ENCODE measurements at places on chromosomes 1 and 21.

GRCh38 chr1:169196581-169196980 is 90.1 kb downstream of the ATP1B1 start:
- no peak for DNase-seq

DNA sequence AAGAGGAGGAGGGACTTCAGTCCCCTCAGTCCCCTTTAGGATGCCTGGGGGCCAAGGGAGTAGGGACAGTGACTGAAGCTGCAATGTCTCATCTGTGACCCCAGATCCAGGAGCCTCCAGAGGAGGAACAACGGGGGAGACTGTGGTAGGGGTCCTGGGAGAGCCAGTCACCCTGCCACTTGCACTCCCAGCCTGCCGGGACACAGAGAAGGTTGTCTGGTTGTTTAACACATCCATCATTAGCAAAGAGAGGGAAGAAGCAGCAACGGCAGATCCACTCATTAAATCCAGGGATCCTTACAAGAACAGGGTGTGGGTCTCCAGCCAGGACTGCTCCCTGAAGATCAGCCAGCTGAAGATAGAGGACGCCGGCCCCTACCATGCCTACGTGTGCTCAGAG is 18.3 kb downstream of the LY9 start:
- no peak for DNase-seq

GRCh38 chr1:30058970-30059369 is 664.4 kb downstream of the MATN1 start:
- DNase-seq = no peak

DNA sequence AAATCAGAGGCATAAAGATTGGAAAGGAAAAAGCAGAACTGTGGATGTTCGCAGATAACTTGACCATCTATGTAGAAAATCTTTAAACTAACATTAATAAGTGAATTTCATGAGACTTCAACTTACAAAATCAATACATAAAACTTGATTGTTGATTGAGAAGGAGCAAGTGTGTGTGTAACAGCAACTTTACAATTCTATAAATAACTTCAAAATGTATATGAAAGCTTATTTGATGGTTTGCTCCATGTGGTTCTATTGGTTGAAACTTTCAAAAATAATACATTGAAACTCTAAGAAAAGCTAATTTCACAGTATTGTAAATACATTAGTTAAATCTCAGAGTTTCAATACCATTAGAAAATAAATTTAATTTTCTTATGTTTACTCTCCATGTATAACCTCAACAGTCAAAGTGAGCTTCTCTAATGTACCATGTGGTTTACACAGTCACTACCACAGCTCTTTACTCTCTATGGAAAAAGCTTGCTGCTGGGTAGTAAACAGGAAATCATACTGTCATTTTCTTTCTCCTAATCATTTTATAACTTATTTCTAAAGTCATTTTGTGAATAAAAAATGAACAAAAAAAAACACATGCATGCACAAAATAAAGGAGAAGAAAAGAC is 12.0 kb downstream of the AKT3 start:
- no peak for DNase-seq

DNA sequence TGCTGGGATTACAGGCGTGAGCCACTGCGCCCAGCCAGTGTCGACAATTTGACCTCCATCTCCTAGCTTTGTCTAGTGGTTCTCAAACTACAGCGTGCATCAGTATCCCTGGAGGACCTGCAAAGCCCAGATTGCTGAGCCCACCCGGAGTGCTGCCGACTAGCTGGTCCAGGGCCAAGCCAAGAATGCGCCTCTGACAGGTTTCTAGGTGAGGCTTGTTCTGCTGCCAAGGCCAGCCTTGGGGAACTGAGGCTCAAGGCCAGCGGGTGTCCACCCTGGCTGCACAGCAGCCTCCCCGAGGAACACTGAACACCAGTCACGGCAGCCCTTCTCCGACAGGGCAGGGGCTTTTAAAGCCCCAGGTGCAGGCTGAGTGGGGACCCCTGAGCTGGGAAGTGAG is 9.8 kb upstream of the PTTG1IP start:
- DNase-seq = no peak

- DNase-seq = no peak
These were observed 40.4 kb downstream of the PHC2 start for GRCh38 chr1:33390542-33390941.

DNA sequence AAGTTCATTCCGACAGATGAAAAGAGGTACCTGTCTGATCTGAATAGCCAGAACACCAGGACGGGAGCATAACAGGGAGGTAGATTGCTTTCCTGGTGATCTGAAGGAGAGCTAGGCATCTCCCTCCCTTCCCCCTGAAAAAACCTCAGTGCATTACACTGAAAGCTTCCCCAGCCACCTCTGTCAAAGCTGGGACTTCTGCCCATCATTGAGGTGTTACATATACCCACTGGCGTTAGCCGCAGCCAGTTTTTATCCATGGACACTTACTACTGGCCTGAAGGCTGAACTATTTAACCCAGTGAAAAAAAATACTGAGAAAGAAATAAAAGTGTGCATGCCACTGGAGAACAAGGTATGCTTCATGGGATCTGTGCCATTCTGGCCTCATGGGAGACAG is 568.3 kb upstream of the ADAMTS5 start:
- no peak for DNase-seq

DNA sequence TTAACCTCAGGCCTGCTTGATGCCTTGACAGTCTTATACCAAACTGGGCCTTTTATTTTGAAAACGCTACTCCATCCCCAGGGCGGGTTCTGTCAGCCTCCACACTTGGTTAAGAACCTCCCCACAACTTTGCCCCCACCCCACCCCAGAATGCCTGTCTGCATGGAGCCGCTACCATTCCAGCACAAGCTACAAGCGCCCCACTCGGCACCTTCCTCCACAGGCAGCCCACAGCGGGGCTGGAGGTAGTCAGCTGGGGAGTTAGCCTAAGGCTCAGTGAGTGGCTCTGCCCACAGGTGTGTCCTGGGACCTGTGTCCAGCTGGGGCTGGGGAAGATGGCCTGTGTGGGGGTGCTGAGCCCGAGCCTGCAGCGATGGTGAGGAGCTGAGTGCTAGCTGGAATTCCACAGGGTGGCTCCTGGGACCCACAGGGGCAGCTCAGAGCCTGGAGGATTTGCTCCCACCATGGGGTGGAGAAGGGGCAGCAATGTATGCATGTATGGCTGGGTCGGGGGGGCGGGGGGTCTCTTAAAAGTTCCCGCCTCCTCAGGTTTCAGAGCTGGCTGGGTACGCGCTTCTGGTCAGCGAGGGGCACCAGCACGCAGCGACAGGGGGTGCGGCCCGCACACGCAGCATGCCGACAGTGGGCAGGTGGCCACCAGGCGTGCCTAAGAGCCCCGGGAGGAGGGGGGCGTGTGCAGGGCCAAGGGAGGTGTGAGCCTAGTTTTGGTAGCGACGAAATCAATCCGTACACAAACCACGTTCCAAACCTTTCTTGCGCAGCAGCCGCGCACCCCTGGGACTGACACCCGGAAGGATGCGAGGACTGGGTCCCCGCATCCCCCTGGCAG is 917 bp downstream of the ETNK2 start:
- DNase-seq = no peak

- no peak for DNase-seq
These were observed 186.5 kb upstream of the CTTNBP2NL start for GRCh38 chr1:112209493-112209892.

DNA sequence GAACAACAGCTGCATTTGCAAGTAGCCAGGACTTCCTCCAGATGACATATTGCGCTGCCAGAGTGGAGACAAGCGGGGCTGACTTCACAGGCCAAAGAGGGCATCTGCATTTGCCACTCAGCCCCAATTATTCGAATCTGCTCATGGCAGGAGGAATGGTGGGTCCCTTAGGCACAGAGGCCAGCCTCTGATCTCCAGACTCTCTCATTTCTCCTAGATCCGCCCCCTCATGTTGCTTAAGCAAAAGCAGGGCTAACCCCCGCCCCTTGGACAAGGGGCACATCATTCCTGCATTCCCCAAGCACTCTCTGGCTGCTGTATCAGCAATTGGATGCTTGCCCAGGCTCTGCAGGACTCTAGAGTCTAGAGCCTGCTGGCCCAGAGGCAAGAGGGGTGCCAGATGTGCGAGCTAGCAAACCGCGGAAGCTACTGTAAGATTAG is 262.4 kb downstream of the ST6GALNAC3 start:
- peak; percentile 32 for DNase-seq

GRCh38 chr1:21853131-21853427 is 41.0 kb downstream of the LDLRAD2 start:
- DNase-seq = no peak

- DNase-seq = no peak
These were observed 204.0 kb upstream of the COA6 start for GRCh38 chr1:234169161-234169849.

GRCh38 chr1:176515310-176515709 is 52.3 kb downstream of the PAPPA2 start:
- no peak for DNase-seq

DNA sequence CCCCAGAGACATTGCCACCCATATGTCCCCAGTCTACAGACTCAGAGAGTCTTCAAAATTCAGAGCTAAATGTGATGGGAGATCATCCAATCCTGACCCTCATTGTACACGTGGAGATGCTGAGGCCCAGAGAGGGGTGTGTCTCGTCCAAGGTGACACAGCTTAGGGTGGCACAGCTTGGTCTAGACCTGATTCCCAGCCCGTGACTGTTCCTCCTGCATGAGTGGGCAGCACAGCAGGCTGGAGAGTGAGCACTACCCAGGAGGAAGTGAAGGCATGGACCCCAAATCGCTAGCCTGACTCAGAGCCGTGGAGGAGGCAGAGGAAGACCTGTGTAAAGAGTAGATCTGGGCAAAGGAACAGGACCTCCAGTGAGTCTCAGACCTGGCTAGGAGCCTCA is 16.4 kb downstream of the S100A7 start:
- DNase-seq = no peak

DNA sequence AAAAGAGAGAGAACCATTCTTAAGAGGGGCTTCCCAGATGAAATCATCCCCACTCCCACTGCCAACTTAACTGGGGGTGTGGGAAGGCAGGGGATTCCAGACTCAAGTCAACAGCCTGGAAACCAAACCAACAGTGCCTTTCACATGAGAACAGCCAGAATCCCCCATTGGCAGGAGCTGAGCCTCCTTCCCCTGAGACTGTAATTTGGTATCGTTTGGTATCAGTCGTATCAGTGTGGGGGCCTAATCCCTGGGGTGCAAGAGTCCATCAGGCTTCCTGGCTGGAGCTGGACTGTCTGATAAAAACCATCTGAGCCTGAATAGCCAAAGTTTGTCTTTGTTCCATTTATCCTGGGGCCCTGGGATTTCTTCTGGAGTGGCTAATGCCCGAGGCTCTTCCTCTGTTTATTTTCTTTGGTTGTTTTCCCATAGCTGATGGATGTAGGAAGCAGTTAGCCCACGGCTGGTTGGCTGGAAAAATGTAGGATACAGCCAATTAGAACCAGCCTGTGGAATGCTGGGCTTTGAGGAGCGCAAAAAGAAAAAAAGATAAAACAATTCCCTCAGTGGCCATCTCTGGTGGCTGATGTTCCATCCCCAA is 84.6 kb downstream of the LAMC2 start:
- DNase-seq = no peak

GRCh38 chr1:179976970-179977651 is 22.5 kb downstream of the CEP350 start:
- no peak for DNase-seq
